ENCODE measurements at places on chromosomes 6 and 20.

GRCh38 chr6:5231289-5231688 lies 29.5 kb downstream of the LYRM4 start:
- DNase-seq: no peak

- no peak for DNase-seq
Observed at GRCh38 chr20:34577061-34577460, 18.5 kb downstream of the MAP1LC3A start.

DNA sequence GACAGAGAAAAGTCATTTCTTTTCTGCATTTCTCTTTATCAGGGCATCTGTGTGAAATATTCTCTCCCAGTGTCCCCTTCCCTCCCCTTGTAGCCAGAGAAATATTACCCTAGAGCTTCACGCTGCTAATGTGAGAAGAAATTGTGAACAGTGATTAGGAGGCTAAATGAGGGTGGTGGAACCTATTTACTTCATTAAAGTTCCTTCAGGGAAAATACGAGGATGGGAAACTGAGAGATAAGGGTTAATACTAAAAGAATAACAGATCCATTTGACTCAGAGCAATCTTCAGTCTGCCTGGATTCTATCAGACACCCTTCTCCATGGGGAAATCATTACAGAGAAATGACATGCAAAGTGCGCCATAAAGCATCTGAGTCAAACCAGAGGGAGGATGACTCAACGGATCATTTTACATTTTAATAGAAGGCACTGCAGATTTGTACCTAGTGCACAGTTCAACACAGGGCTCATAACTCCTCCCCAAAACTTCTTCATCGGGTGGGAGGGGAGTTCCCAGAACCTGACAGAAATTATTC lies 131.3 kb downstream of the GJA10 start:
- peak; percentile 82 for DNase-seq

DNA sequence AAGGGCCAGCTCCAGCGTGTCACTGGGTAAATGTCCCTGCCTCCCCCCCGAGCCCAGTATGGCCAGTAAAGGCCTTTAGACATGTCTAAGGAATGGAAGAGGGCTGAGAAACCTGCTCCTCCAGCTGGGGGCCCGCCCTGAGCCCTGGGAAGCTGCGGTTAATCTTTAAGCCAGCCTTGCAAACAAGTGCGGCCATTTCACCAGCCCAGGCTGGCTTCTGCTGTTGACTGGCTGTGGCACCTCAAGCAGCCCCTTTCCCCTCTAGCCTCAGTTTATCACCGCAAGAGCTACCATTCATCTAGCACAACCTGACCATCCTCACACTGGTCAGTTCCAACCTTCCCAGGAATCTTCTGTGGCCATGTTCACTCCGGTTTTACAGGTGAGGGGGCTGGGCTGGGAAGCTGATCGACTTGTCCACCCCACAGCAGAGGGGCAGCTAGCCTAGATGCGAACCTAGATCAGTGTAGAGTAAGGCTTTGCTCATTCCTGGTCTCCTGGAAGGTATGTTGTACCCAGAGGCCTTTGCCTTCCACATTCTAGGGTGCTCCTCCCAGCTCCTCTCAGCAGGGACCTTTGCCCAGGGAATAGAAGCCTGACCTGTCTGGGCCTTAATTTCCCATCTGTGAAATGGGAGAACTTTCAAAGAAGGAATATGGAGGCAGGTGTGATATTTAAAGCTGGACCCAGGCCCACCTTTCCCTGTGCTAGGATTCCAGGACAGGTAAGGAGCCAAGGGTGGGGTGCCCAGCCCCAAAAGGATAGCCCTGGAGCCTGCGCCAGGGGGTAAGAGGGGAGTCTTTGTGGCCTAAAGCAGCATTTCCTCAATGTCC lies 1.2 kb upstream of the SRC start:
- DNase-seq: no peak

DNA sequence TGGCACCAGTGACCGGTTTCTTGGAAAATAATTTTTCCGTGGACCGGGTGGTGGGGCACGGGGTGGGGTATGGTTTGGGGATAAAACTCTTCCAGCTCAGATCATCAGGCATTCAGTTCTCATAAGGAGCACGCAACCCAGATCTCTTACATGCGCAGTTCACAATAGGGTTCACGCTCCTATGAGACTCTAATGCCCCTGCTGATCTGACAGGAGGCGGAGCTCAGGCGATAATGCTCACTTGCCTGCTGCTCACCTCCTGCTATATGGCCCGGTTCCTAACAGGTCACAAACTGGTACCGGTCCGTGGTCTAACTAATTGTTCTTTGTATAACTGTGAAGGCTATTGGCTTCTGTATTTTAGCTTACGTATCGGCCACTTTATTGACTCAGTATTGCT lies 51.7 kb downstream of the VSTM2L start:
- DNase-seq: no peak

GRCh38 chr6:52839124-52840055 lies 1.2 kb downstream of the GSTA5 start:
- peak; percentile 59 for DNase-seq

DNA sequence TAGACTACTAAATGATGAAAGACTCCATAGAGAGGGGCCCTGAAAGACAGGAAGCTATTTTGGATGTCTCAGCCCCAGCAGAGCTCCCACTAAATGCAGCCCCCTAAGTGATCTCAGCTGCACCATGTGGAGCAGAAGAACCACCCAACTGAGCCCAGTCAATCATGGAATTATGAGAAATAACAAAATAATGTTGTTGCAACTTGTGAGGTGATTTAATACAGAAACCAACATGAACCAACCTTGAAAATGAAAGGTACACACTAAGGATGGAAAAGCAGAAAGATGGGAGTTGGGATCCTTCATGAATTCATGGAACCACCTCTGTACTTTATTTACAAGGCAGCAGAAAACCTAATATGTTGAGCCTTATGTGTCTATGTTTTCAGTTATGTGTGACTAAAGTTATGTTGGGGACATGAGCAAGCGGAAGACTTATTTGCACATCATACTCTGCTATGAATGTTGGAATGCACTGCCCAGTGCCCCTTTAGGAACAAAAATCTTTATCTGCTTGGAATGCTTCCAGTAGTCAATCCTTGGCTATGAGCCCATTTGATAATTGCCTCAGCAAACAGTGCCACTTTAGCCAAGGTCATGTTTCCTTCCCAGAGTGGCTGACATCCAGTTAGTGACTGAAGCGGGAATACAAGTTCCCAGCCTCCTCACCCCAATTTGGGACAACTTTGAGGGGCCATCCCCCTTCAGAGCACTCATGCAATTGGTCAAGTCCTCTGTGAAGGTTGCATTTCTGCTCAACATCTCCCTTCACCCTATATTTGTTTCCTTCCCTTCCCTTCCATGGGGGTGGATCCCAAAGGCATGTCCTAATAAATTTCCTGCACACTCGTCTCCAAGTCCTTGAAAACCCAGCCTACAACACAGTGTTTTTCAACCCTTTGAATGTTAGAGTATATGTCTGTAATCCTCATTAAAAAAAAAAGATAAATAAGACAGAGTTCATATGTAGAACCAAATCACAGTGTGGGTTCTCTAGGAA lies 18.4 kb downstream of the TP53RK start:
- DNase-seq: no peak

GRCh38 chr6:1820165-1820564 lies 210.4 kb downstream of the FOXC1 start:
- no peak for DNase-seq

DNA sequence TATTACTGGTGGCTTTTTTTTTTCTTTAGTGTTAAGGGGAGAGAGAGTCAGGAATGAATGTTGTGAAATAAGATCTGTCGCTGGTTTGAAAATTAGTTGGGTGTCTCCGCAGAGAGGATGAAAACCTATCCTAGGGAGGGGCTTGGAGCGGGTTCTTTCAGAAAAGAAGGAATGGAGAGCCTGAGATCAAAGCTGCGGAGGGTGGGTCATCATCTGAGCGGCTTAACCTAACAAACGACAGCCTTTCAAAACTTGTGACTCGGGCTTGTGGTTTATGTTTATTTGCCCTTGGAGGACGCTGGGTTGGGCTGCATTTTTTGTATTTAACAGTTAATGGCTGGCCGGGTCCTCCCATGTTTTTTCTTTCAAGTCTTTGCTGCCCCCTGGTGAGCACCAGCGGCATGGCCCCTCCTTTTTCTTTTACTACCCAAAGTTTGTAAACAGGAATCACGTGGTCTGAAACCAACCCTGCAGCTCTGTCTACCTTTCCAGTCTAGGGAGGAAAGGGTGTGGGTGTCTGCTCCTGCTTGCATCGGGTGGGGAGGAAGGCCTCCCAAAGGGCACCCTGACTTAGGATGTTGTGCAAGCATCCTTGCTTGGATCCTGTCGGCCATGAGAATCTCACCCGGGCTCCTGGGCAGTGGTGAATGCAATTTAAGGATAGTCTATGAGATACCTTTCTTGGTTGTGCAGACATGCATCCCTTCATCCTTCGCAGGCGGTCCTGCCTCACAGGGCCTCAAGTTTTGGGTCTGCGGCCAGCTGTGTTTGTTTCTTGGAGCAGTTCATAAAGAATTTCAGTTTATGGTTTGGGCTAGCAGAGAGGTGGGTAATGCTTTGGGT lies 2.2 kb downstream of the PIM1 start:
- DNase-seq: peak; percentile 95

DNA sequence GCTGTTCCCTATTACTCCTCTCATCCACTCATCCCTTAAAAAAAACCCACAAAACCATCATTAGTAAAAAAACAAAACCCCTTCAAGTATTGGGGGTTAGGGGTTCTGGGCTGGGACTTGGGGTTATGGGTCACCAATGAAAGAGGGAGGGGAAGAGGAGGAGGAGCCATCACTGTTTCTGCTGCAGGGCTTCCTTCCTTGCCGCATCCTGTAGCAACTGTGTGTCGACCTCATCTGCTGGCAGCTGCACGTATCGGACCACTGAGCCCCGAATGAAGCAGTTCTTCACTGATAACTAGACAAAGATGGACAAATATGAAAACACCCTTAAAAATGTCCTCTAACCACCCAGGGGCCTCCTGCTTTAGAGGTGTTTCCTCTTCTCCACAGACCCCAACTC lies 2.0 kb upstream of the VARS1 start:
- peak; percentile 70 for DNase-seq

DNA sequence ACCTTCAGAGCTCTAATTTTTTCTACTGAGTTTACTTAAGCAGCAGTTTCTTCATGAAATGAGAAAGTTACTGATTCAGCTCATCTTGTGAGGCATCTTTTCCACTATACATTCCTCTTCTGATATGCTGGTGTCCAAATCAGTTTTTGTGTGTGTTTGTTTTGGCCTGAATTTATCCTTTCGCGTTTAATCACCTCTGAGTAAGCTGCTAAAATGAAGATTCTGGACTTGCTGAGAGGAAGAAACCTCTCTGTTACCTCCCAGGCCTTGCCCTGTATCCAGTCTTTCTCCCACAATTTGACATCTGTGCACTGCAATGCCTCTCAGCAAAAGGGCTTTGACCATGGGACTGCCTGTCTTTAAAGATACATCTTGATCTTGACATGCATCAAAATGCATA lies 536.2 kb upstream of the NRSN1 start:
- DNase-seq: no peak

DNA sequence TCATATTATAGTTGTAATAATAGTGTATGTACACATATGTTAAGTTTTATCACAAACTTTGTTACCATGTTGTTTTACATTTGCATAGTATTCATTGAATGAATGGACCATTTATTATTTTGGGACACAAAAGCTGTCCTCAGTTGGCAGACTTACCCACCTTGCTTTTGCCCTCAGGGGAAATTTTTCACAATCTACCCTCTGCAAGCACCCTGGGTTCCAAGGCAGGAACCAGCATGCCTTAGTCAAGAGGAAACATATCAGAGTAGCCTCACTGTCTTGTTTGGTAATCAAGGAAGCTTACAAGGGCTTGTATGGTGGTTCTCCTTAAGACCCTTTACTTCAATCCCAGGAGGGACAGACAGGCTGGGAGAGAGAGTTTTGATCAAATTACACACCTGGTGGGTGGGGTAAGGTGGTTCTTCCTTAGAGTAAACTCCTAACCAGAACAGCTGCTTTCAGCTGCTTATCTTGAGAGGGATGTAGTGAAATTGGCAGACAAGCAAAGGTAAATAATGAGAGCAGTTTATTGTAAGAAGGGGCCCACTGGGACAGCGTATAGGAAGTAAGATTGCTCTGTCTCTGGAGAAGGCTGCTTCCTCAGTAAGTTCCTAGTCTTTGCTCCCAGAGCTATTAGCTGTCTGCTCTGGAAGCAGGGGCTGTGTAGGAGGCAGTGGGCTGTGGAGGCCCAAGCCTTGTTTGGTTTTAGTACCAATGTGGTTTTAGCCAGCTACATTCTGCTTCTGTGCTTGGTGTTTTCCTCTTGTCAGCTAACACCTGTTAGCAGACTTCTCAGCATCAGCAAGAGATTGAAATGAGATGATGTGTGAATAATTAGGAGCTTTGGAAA lies 31.1 kb downstream of the BRPF3 start:
- DNase-seq: no peak

- no peak for DNase-seq
Observed at GRCh38 chr6:5936140-5936539, 70.6 kb downstream of the NRN1 start.

- DNase-seq: peak; percentile 3
Observed at GRCh38 chr6:84522135-84522549, 242.3 kb downstream of the TBX18 start.

DNA sequence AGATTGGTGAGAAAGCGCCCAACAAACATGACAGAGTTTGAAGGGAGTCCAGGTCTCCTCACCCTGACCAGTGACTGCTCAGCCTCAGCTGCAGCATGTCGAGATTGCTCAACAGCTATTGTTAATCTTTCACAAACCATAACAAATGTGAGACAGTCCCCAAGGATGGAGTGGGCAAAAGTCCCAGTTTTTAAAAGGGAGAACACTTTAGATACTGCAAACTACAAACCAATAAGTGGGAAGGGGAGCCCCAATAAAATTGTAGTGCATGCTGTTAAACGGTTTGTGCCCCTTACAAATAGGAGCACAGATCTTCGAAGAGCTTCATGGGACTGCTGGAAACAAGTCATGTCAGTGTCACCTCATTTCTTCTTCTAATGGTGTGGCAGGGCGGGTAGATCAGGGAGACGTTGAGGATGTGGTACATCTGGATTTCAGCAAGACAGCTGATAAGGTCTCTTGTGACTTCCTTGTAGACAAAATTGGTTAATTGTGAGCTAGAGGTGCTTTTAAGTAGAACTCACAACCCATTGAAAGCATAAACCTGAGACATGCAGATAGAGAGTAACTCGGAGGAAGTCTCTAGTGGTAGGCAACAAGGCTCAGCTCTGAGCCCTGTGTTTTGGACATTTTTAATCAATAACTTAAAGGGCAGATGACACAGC lies 134.0 kb upstream of the ARMC2 start:
- DNase-seq: peak; percentile 38

DNA sequence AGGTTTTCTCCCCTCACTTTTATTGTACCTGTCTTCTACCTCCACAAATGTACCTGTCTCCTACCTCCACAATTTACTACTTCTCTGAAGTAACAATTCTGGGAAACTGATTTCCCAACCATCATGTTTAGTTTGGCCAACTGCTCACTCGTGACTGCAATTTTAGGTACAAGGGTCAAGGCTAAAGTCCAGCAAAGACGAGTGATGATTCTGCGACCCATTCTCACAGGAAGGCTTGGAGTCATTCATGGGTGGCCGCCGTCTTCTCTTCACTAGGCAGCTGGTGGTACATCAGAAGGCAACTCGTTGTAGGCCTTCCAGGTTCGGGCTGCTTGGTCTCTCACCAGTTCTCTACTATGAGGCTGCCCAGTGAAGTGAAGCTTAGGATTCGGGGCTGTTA lies 483.8 kb upstream of the JARID2 start:
- no peak for DNase-seq
